Ovary (tissue), 10 donors: ENCODE measurements at places on chromosomes 4 and X.

- DNase-seq: no peak
These were observed 47.1 kb upstream of the TSPAN7 start for GRCh38 chrX:38514016-38514854.

GRCh38 chr4:127558088-127558487 is 74.7 kb upstream of the INTU start:
- no peak for DNase-seq

- DNase-seq: no peak
These were observed 80.2 kb downstream of the CNGA2 start for GRCh38 chrX:151814767-151815166.

GRCh38 chr4:169840554-169840953 is 82.8 kb upstream of the HPF1 start:
- DNase-seq: no peak

- no peak for DNase-seq
These were observed 648 bp downstream of the GRK4 start for GRCh38 chr4:2963966-2964471.

DNA sequence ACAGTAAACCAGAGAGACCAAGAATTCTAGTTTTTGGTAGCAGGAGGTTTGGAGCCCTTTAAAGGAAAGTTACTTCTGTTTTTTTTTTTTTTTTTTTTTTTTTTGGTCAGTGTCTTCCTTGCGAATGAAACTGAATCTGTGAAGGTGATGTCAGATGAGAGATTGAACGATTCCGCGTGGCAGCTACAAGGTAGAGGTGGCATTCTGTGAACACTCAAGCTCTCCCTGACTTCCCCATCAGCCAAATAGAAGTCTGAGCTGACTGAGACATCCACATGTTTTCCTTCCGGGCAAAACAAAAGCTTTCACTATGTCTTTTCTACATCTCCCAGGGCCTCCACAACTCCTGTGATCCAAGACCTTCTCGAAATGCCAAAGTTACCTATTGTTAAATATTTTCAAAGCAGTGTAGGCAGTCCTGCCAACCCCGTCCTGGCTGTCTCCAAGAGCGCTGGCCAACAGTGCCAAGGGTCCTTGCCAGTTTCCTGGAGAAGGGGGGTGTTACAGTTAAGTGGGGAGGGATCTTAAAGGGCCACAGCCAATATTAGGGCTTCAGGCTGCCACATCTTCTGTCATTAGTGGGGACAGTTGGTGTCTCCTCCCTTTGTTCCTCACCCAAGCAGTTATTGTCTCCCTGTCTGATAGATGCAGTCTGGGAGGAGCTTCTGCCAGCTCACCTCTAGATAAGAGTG is 102.9 kb upstream of the SLC34A2 start:
- DNase-seq: no peak

DNA sequence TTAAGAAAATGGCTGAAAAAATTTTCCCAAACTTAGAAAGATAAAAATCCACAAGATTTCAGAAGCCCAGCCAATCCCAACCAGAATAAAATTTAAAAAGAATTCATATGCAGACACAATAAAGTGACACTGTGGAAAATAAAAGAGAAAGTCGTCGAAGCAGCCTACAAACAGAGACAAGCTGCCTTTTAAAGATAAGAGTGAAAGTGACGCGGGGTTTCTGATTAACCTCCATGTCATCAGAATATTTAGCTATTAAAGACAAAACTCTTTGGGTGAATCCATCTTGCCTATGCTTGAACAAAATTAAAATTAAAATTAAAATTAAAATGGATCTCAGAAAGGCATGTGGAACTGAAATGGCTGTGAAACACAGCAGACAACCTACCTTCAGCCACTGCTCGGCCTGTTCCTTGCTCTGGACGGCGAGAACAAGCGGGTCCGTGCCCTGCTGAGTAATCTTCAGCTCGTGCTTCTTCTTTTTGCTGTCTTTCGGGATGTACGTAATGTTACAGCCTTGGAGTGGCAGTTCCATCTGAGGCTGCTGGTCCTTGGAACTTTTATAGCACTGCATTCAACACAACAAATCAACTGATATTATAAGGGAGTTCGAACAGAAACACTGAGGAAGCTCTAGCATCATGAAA is 101.4 kb downstream of the AFAP1 start:
- DNase-seq: no peak

DNA sequence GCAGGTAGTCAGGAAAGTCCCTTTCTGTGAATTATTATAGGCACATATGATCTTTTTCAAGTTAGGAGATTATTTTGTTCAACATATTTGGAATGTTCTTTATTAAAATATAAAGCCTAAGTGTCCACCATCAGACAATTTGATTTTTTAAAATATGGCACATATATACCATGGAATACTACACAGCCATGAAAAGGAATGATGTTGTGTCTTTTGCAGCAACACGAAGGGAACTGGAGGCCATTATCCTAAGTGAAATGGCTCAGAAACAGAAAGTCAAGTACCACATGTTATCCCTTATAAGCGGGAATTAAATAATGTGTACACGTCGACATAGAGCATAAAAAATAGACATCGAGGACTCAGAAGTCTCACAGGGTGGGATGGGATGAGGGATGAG is 73.0 kb downstream of the DHRSX start:
- DNase-seq: no peak

DNA sequence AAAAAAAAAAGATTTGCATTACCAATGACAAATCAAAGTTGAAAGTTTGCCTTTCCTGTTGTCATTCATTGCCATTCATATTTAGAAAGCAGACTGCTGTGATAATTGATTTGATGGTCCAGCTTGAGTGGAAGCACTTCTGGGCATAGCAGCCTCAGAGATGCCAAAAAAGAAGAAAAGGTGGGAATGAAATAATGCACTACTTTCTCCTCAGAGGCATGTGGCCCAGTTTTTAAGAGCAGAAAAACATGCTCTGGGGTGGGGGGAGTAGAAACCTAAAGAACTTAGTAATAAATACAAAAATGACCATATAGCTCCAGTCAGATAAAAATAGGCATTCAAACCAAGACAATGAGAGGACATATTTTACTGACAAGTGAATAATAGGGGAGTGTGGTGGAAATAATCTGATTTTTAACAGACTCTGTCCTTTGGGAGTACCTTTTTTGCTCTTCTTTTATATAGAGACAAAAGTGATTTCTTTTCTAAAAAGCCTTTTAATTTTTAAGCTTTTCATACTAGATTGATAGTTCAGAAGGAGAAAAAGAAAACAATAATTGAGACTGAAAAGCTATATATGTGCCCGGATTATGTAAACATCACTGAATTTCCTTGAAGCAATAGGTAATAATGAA is 599.1 kb downstream of the RPA4 start:
- DNase-seq: no peak

- DNase-seq: no peak
These were observed 185.8 kb upstream of the SLIT2 start for GRCh38 chr4:20065952-20066351.

- DNase-seq: no peak
These were observed 267.3 kb downstream of the BCOR start for GRCh38 chrX:39830414-39830813.
